ENCODE measurements at places on chromosomes 13 and 19. TPM values are rescaled to one million over a fixed set of nuclear protein-coding genes. Genes with fewer than 3 reads are reported as not detected.

GRCh38 chr13:100673376-100673712 lies 1.3 kb downstream of the TMTC4 start:
- peak overlapping the region; percentile 94 for H3K4me3 ChIP-seq
- H3K36me3 ChIP-seq, result no peaks in the 10 kb centered on the region
- peaks cover 37% of the 10 kb centered on the region for H3K4me1 ChIP-seq
- peaks cover 13% of the 10 kb centered on the region for H3K27me3 ChIP-seq
- peak; percentile 11 for DNase-seq

The PLIN5 gene
- 4.8 TPM for total RNA-seq

The REX1BD gene
- 71.8 TPM for total RNA-seq

The DPF1 gene
- 35.5 TPM for total RNA-seq

The STK11 gene
- total RNA-seq, result 55.8 TPM

The CDC34 gene
- total RNA-seq, result 111 TPM

DNA sequence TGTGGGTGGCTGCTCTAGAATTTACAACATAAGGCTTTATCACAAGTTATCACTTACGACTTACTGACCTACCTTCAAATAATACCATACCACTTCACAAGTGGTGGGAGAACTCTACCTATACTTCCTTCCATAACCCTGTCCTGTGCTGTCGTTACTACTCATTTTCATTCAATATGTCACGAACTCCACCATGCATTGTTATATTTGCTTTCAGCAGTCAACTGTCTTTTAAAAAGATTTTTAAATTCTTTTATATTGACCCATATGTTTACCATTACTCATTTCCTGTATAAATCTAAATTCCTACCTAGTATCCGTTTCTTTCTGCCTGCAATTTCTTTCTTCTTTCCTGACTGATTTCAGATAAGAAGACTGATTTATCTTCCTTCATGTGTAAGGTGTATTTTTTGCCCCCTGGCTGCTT lies 200.0 kb downstream of the KLF12 start:
- no peak overlapping the region for H3K27ac ChIP-seq
- H3K4me3 ChIP-seq, result no peak overlapping the region
- no peaks in the 10 kb centered on the region for H3K27me3 ChIP-seq
- no peak for DNase-seq

Data from neural crest cell (in vitro differentiated cells).